CD4-positive, alpha-beta memory T cell (primary cell): ENCODE measurements at places on chromosomes 11 and 22.

DNA sequence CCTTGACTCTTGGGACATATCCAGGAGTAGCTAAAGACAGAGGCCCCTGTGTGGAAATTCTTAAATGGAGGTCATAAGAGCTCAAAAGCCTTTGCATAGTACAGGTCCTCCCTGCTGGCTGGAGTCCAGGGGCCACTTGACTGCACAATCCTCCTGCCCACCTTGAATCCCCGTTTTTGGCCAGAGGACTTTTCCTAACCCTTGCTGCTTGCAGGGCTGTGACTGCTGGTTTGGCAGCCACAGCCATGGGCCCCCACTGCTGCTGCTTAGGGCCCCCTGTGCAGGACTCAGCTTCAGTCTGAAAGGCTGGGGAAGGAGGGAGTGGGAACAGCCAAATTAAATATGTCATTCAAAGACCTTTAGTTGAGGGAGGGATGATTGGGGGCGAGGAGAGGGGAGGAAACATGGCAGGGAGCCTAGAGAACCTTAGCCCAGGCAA, 33.4 kb downstream of the ARHGAP1 start:
- DNase-seq = no peak

GRCh38 chr22:44573451-44573850, 75.4 kb upstream of the RTL6 start:
- DNase-seq = no peak

DNA sequence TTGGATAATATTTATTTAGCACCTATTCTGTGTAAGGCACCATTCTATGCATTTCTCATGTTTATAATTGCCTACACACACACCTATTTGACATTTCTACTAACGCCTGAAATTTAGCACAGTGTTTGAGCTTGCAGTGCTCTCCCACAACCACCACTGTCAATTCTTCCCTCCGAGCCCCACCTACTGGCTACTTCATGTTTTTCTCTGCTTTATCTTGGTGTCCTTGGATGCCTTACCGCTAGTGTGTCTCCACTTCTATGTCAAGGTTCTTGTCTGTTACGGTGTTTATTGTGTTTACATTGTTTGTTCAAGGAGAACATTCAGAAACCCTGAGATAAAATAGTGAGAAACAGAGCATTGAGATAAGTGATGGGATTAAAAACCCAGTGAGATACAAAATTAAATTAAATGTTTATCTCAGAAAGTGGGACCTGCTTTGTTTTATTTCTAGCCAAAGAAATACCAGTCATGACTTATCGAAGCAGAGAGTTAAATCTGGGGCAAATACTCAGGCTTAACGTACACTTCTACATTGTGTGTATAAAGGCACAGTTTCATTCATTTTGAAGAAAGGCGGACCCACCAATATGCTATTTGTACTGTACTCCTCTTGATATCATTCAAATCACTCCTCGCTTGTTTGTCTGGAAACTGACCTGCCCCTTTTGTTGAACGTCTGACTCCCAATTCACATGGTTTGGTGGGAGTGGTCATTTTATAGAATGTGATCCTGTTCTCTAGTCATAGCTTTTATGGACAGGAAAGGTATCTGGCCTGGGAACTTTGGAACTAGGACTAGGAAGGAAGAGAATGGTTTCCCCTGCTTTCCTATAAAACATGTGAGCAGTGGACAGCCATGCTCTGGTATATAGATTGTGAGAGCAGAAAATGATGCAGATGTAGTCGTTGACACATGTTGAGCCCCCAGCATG, 39.2 kb upstream of the SLC36A4 start:
- no peak for DNase-seq

GRCh38 chr11:47533690-47534151, 19.2 kb downstream of the CELF1 start:
- no peak for DNase-seq

DNA sequence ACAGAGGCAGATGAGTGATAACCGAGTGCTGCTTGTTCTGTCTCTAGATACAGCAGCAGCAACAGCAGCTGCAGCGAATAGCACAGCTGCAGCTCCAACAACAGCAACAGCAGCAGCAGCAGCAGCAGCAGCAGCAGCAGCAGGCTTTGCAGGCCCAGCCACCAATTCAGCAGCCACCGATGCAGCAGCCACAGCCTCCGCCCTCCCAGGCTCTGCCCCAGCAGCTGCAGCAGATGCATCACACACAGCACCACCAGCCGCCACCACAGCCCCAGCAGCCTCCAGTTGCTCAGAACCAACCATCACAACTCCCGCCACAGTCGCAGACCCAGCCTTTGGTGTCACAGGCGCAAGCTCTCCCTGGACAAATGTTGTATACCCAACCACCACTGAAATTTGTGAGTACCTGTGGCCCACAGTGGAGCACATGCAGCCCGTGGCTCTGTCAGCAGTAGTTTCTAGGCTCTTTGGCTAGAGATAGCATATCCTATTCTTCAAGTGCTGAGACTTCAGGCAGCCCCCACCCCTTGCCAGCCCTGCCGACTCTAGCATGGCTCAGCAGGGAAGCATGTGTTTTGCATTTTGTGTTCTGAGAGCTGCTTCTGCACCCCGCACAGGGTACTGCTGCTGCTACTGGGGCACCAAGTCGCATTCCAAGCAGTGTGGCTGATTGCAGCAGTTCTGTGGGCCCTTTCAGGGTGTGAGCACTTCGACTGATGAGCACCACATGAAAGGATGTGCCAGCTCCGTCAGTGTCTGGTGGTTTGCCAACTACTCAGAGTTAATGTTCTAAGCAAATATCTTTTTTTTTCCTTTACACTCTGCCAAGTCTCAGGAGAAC, 59.2 kb downstream of the MED15 start:
- DNase-seq = peak; percentile 87

DNA sequence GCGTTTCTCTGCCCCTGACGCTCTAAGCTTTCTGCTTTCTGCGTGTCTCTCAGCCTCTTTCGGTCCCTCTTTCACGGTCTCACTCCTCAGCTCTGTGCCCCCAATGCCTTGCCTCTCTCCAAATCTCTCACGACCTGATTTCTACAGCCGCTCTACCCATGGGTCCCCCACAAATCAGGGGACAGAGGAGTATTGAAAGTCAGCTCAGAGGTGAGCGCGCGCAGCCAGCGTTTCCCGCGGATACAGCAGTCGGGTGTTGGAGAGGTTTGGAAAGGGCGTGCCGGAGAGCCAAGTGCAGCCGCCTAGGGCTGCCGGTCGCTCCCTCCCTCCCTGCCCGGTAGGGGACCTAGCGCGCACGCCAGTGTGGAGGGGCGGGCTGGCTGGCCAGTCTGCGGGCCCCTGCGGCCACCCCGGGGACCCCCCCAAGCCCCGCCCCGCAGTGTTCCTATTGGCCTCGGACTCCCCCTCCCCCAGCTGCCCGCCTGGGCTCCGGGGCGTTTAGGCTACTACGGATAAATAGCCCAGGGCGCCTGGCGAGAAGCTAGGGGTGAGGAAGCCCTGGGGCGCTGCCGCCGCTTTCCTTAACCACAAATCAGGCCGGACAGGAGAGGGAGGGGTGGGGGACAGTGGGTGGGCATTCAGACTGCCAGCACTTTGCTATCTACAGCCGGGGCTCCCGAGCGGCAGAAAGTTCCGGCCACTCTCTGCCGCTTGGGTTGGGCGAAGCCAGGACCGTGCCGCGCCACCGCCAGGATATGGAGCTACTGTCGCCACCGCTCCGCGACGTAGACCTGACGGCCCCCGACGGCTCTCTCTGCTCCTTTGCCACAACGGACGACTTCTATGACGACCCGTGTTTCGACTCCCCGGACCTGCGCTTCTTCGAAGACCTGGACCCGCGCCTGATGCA, at the start of gene MYOD1:
MYOD1 (plus strand) TSS at position 544 of the 910 bp plus-strand sequence; CDS start at position 756, 212 bp downstream.
- no peak for DNase-seq
